ENCODE measurements at places on chromosomes 12 and 14.

- no peak for DNase-seq
Measured at GRCh38 chr14:92615451-92615850, 101.9 kb downstream of the RIN3 start.

- no peak for DNase-seq
Measured at GRCh38 chr12:12521044-12521485, 41.6 kb downstream of the DUSP16 start.

- DNase-seq: no peak
Measured at GRCh38 chr14:67423424-67423823, 11.5 kb upstream of the PLEK2 start.

DNA sequence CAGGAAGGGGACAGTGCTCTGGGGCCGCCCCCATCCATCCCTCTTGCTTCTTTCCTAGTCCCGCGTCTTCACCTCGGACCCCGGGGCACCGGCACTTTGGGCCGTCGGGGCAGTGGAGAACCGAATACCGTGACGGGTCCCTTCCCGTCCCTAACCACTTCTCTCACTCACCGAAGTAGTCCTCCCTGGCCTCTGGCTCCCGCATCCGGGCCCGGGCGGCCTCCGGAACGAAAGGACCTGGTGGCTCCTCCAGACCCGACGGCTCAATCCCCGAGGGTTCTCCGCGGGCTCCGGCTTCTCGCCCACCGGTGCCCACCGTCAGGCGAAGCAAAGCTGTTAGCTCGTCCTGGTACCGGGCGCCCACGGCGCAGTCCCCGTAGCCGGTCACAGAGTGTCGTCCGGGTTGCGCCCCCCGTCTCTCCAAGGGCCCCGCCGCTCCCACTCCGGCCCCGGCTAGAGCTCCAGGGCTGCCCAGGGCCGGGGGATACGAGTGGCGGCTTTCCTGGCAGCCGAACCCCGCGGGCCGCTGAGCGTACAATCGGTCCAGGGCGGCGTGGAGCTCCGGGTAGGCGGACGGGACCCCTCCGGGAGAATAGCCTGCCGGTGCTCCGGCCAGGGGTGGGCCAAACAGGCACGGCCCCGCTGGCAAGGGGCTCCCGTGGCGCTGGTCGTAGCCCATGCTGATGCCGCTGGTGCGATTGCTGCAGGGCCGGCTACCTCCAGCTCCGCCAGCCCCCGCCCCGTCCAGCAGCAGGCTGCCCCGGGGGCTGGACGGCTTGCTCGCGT, 1.1 kb downstream of the AJUBA start:
- no peak for DNase-seq

DNA sequence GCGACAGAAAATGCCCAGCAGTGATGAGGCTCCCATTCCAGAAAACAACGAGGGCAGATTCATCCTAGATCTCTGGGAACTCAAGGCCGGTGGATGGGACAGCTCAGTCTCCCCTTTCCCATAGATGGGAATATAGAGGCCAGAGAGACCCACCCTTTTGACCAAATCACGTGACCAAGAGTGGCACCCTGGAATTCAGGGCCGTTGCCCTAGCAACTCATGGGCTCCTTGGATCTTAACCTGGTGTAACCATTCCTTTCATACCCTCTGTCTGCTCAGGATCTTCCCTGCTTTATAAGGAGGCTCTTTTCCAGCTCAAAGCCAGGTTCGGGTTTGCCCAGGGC, 8.4 kb upstream of the LRTM2 start:
- no peak for DNase-seq

DNA sequence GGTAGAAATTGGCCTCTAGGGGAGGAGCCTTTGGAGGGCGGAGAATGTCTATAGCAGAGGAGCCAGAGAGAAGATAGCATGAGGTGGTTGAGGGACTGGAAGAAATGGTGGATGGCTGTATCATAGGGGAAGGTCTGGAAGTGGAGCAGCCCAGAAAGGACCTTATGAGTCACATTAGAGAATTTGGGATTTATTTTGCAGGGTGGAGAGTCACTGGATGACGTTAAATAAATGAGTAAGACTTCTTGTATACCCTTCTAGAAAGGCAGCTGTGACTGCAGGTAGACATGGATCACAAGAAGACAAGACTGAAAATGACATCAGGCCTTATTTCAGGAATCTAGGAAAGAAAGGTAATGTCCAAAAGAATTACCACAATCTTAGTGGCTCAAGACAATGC, 208.2 kb upstream of the TMTC1 start:
- no peak for DNase-seq

- DNase-seq: no peak
Measured at GRCh38 chr12:66837311-66837627, 158.4 kb upstream of the GRIP1 start.

GRCh38 chr14:91269076-91269991, 24.8 kb upstream of the GPR68 start:
- DNase-seq: no peak

GRCh38 chr14:93764211-93764659, 24.1 kb downstream of the PRIMA1 start:
- no peak for DNase-seq

- no peak for DNase-seq
Measured at GRCh38 chr14:104138718-104139459, 502 bp downstream of the KIF26A start.

GRCh38 chr12:100290016-100290415, 23.0 kb downstream of the SCYL2 start:
- DNase-seq: no peak

DNA sequence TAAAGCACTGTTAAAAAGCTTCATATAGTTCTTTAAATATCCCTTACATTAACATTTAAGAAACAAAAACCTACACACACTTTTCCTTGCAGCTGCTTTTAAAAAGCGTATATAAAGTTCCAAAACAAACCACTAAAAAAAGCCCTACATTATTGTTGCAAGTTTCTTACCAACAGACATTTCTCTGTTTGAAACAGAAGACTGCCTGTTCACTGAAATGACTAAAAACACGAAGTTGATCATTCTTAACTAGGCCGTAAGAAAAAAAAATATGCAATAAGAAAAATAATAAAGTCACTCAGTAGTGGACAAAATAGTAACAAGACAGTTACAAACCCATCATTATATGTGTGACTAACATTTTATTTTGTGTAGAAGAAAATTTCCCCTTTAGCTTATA, 37.3 kb downstream of the KIF21A start:
- no peak for DNase-seq

GRCh38 chr12:12474931-12475795, 87.5 kb downstream of the DUSP16 start:
- DNase-seq: no peak

- no peak for DNase-seq
Measured at GRCh38 chr12:107558816-107559382, 126.7 kb upstream of the PWP1 start.

GRCh38 chr12:15427913-15428312, 105.6 kb downstream of the PTPRO start:
- no peak for DNase-seq
